ENCODE measurements at places on chromosomes 6 and 20.

DNA sequence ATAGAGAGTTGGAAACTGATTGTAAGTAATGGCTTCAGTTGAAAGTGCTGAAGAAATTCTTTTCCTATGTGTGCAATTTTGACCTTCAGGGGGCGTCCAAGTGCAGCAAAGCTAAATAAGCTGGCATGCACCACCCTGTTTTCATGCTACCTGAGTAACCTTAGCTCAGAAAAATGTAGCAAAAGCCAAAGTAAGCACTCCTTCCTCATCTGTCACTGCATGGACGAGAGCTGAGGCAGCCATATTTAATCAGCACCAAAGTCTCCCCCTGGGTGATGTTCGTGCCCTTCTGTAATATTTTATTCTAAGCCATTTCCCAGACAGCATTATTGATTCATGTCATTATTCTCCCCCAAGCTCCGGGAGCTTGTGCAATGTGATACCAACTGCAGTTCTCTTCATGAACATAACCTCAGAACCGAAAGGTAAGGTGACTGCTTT, 123.1 kb downstream of the RPS12 start:
- DNase-seq = no peak

DNA sequence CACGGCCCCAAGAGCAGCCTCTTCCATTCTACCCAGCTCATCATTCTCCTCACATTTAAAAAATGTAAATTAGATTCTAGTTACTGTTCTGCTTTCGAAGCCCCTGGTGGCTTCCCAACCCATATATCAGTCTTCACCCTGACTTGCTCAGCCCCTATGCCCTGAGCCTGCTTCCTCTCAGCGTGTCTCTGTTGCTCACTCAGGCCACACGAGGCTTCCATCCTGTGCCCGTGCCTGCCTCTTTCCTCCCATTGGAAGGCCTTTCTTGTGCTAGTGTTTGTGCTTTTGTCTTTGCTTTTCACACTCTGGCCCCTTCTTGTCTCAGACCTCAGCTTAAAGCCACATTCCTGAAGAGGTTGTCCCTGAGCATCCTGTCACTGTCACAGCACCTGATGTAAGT, 78.1 kb downstream of the AFDN start:
- DNase-seq = no peak

- DNase-seq = no peak
Measured at GRCh38 chr20:19750101-19750606, 7.9 kb upstream of the RIN2 start.

- DNase-seq = no peak
Measured at GRCh38 chr20:16203096-16203495, 370.2 kb downstream of the KIF16B start.

- DNase-seq = no peak
Measured at GRCh38 chr20:43914311-43915210, at the start of gene TOX2. Gene TOX2 (plus strand): TSS chr20:43914852. CDS start chr20:43914892, 40 bp downstream.

- no peak for DNase-seq
Measured at GRCh38 chr6:157825243-157825904, 2.3 kb downstream of the SNX9 start.

- no peak for DNase-seq
Measured at GRCh38 chr6:36769676-36770499, 69.4 kb downstream of the CPNE5 start.

- no peak for DNase-seq
Measured at GRCh38 chr20:52972190-52972937, at the start of gene TSHZ2. Gene TSHZ2 (plus strand): TSS chr20:52972358. CDS start chr20:52973294, 936 bp downstream.

DNA sequence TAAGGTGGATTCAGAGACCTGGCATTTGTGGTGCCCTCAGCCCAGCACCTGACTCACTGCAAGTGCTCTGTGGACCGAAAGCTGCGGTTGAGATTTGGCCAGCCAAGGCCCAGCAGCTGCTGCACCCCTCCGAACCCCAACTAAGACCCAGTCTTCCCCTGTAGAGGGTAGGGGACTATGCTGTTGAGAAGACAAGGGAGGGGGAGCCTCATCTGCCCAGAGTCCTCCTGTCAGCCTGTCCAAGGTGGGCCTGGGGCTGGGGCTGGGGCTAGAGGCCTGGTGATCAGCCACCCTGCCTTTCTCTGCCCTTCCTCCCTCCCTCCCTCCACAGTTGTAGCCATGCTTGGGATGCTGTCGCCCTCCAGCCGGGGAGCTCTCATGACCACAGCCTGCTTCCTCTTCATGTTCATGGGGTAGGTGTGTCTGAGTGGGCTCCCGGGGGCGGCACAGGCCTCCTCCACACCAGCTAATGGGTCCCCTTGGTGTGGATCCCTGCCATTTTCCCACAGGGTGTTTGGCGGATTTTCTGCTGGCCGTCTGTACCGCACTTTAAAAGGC, 40.9 kb downstream of the TM9SF4 start:
- no peak for DNase-seq

- no peak for DNase-seq
Measured at GRCh38 chr20:49669601-49670189, 44.0 kb downstream of the B4GALT5 start.

- no peak for DNase-seq
Measured at GRCh38 chr20:49751397-49751736, 37.7 kb upstream of the B4GALT5 start.

DNA sequence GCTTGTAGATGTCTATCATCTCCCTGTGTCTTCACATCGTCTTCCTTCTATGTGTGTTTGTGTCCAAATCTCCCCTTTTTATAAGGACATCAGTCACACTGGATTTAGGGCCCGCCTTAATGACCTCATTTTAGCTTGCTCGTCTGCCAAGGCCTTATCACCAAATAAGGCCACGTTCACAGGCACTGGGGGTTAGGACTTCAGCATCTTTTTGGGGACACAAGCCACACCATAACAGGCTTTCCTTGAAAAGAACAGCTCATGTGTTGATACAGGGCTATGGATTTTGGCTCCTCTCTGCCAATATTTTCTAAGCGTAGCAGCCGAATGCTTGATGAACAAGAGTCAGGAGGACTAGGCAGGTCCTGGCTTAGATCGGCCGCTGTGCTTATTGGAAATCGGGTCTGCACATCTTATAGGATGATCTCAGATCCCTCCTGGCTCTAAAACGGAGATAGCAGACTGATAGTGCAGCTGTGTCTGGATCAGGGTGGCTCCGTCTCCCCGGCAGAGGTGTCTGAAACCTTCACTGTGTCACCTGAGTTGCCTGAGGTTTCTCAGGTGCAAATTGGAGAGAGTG, 16.2 kb upstream of the TMEM181 start:
- DNase-seq = no peak
